Smooth muscle cell of bladder (primary cell): ENCODE measurements at places on chromosomes 2 and 18. TPM values are rescaled to one million over a fixed set of nuclear protein-coding genes. Genes with fewer than 3 reads are reported as not detected.

Gene SERPINB10
- not detected in 2 replicates for total RNA-seq

Gene DYSF
- total RNA-seq, result 0.14 and 0.65 TPM in 2 replicates

Gene DSG2
- total RNA-seq, result 2.3 and 23.3 TPM in 2 replicates

Gene TNP1
- not detected in 2 replicates for total RNA-seq

Gene FEV
- total RNA-seq, result not detected in 2 replicates

Gene CCDC68
- total RNA-seq, result 6.9 and 27.0 TPM in 2 replicates

Gene CNGA3
- total RNA-seq, result under 0.01 TPM in 1 of 2 replicates, not detected in the other
